Ammon's horn (tissue), 1 donor: ENCODE measurements at places on chromosomes 3 and 15.

DNA sequence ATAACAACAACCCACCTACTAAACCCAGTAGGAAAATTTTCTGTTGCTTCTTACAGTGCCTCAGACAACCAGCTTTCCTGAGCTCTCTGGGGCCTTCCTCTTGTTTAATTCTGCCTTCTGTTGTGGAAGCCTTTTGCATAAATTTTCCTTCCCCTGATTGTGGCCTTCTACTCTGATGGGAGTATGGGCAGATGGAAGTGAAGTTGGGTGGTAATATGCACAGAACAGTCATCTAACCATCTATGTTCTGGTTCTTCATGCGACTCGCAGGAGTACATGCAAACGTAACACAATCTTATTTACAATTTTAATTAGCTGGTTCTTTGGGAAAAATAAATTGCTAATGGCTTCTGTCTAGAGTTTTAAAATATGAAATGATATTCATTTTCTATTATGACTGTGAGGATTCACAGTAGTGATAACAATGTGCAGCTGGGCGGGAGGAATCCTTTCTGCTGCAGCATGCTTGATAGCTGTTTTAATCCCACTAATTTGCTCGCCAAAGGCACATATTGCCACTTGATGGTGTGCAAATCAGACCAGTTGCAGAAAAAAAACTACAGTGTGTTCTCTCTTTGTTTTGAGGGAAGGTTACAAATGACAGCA is 311.5 kb upstream of the ROPN1 start:
- DNase-seq = peak; percentile 24

DNA sequence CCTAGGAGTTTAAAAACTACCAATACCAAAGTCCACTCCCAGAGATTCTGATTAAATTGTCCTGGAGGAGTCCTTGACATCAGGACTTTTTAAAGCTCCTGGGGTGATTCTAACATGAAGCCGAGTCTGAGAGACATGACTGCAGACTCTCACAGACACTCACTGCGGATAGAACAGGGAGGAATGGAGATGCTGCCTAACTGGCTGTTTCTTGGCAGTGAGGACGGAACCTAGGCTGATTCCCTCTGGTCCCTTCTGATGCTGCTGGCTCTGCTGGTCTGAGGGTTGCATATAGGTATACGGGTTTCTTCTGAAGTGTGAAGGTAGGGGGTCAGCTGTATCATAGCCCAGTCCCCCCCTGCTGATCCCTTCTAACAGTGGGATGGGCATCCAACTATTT is 1.3 kb upstream of the HRG start:
- no peak for DNase-seq

DNA sequence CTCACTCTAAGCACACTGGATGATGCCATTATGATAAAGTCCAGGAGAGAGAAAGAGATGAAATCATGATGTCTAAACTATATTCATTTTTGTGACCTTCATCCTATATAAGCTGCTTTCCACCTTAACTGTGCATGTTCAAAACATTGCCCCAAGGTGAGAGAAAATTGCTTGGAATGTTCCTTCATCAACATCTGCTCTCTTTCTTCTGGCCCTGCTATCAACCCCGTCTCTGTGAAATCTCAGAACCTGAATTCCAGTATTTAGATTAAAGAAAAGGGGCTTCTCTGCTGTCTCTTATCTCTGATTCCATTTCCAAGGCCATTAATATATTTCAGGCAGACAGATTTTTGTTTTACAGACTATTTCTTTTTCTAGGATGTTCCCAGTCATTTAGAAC is 47.3 kb upstream of the PHLDB2 start:
- no peak for DNase-seq

DNA sequence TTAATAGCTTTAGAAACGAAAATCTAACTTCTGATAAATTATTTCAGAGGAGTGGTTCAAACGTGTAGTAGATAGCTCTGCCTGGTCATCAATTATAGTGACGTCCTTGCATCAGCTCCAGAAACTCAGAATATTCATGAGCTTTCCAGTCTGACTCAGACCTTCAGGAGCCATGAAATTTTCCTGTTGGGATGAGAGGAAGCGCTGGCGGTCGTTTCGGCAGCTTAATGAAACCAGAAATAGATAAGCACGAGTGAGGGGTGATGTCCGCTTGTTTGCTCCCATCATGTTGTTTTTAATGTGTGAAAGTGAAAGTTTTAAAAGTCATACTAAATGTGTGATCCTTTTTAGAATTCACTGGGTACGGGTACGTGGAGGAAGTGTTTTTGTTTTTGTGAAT is 141.1 kb downstream of the PGPEP1L start:
- peak; percentile 27 for DNase-seq

- DNase-seq = no peak
Observed at GRCh38 chr15:101810876-101811275, 1.1 kb upstream of the OR4F15 start.

DNA sequence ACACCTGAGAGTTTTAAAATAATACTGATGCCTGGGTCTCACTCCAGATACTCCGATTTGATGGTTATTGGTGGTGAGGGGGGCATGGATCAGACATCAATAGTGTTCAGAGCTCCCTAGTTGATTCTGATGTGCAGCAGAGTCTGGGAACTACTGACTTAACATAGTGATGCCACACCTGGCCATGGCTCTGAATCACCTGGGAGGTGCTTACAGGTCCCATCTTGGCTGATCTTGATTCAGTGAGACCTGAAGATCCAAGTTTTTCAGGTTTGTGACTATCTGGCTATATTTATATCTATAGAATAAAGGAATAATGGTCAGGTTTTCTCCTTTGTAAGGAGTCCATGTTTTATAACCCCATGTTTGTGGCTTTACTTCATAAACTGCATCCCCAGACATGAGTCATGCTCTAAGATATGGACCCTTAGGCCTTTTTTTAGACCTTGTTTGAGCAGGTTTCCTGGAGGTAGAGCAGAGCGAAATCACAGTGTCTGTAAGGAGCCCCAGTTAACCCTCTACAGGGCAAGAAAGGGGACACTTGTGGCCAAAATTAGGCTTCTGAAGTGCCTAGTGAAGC is 101.4 kb downstream of the LARS2 start:
- DNase-seq = no peak

DNA sequence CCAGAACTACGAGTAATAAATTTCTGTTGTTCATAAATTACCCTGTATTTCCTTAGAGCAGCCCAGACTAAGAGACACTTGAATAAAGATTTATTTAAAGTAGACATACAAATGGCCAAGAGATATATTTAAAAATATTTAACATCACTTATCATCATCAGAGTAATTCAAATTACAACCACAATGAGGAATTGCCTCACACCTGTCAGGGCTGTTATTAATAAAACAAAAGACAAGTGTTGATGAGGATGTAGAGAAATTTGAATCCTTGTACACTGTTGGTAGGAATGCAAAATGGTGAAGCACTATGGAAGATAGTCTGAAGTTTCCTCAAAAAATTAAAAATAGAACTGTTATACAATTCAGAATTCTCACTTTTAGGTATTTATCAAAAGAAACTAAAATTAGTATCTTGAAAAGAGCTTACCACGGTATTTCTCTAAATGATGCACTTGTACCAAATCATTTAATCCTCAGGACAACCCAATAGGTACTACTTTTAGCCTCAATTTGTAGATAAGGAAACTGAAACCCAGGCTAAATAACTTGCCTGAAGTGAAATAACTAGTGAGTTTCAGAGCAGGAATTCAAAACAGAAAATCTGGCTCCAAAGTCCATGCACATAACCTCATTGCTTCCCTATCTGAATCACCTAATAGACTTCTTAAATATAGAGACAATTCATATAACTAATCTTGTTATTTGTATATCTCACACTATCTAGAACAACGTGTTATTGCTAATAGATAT is 69.4 kb downstream of the ZBTB20 start:
- no peak for DNase-seq

DNA sequence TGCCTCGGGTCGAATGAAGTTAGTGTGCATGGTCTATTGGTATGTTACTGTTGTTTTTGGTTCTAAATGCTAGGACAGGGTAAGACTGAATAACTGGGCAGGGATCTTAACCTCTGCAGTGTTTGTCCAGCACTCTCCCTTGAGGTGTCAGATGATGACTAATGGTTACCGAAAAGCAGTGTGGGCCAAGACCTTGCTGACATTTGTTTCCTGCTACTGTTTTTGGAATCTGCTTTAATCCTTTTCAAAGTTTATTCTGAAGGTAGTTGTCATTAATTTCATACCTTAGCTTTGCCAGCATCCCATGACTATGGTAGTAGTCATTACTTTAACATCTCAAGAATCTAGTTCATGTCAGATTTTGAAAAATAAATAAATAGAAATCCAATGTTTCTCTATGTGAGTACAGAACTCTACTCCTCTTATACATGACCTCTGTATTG is 117.0 kb downstream of the P3H2 start:
- DNase-seq = no peak

DNA sequence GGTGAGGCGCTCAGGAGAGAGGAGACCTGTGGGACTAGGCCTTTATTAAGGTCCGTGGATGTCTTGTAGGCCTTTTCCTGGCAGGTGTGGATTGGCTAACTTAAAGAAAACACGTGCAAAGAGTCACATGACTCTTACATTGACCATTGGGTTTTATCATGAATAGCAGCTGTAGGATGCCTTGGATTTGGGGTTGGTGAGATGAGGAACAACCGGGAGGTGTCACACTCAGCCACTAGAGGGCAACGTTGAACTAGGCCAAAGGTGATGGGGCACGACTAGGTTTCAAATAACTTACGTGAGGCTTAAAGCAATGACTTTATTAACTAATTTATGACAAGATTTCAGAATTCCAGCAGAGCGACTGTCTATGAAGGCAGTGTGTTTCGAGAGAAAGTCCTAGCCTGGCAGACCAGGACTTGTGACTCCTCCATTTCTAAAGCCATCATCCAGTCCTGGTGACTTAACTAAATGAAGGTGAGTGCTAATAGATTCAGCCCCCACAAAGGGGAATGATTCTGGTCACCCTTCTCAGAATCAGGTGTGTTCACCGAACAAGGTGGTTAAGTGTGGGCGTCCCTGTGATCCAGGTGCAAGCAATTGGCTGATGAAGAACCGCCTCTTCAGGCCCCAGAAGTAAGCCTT is 345.6 kb downstream of the MCTP2 start:
- peak; percentile 31 for DNase-seq

GRCh38 chr3:52208556-52208955 is 10.6 kb downstream of the ALAS1 start:
- no peak for DNase-seq

DNA sequence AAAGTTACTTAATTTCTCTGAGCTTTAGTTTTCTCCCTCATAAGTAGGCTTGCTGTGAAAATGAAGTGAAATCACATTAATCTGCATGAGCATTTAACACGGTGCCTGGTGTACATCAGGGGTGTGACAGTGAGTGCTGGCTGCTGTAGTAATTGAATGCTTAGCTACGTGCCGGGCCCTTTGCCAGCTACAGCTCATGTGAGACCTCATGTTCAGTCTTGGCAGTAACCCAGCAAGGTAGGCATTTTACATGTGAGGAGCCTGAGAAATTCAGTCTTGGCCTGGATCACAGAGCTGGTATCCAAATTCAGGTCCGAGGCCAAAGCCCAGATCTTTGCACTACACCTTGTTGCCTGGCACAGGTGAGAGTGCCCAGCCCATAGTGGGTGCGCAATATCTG is 9.1 kb downstream of the GHRL start:
- no peak for DNase-seq

DNA sequence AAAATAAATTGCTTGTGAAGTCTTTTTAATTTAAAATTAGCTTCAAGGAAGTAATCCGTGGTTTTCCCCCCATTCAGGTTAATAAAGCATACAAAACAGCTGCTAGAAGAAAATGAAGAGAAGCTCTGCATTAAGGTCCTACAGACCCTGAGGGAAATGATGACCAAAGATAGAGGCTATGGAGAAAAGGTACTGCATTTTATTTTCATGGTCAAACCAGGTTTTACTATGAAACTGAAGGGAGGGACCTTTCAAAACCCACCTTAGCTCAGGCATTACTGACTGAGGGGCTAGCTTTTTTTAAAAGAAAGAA is 218.5 kb downstream of the ITPR1 start:
- DNase-seq = no peak

DNA sequence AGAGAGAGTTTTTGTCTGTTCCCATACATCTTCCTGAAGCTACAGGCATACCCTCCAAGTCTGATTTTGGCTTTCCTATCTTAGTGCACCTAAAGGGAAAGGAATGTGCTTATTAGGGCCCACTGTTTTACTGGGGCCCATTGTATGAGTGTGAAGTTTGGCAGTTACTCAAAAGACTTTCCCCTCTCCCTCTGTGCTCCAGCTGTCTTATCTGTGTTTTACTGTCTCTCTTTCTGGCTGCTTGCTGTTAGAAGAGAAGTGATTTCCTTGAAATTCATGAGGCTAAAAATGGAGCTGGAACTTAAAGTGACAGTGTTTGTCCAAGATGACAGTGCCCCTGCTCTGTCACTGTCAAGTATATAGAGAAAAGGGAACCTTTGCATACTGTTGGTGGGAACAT is 436.2 kb downstream of the OCA2 start:
- no peak for DNase-seq

DNA sequence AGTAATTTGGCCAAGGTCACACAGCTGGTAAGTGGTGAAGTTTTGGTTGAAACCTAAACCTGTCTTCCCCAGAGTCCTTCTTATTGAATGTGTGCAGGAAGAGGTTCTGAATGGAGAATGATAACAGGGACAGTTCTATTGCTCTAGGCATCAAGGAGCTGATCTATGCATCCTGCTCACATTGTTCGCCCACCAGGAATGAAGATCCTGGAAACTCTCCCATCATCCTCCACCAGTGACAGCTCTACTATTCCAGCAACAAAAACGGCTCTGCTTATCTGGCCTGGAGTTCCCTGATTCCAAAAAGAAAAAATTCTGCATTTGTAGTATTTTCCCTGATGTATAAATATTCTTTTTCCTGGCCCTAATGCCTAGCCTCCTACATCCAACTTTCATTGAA is 16.4 kb upstream of the TNFAIP8L3 start:
- no peak for DNase-seq

DNA sequence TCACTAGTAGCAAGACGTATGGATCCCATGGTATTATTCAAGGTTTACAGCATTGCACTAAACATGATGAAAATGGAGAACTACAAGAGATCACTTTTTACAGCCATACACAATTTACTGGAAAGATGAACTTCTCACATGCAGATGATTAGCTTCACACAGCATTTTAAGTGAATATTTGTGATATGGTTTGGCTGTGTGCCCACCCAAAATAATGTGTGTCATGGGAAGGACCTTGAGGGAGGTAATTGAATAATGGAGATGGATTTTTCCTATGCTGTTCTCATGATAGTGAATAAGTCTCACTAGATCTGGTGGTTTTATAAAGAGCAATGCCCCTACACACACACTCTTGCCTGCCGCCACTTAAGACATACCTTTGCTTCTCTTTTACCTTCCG is 662.0 kb upstream of the CCDC54 start:
- DNase-seq = no peak

GRCh38 chr3:43162230-43163084 is 56.6 kb upstream of the POMGNT2 start:
- peak; percentile 54 for DNase-seq

DNA sequence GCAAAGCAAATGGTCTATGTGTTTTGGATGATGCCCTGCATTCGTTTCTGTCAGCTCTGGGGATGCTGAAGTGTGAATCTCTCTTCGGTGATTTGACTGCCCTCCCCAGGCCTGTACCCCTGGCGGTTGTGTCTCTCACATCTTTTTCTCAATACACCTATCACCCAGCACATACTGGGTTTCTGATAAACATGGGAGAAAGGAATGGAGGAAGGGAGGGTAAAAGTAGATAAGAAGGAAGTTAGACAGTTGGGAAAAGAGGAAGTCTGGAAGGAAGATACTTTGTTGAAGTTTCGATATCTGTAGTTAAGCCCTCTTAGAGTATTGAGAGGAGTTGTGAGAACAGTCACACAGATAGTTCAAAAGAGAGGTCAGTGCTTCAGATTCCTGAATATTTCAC is 35.8 kb upstream of the LRTM1 start:
- DNase-seq = peak; percentile 14

GRCh38 chr3:50708620-50709019 is 33.9 kb downstream of the DOCK3 start:
- DNase-seq = no peak
